ENCODE measurements at places on chromosomes 1 and 21.

GRCh38 chr1:166136699-166137401 lies 30.0 kb downstream of the FAM78B start:
- DNase-seq, result no peak

DNA sequence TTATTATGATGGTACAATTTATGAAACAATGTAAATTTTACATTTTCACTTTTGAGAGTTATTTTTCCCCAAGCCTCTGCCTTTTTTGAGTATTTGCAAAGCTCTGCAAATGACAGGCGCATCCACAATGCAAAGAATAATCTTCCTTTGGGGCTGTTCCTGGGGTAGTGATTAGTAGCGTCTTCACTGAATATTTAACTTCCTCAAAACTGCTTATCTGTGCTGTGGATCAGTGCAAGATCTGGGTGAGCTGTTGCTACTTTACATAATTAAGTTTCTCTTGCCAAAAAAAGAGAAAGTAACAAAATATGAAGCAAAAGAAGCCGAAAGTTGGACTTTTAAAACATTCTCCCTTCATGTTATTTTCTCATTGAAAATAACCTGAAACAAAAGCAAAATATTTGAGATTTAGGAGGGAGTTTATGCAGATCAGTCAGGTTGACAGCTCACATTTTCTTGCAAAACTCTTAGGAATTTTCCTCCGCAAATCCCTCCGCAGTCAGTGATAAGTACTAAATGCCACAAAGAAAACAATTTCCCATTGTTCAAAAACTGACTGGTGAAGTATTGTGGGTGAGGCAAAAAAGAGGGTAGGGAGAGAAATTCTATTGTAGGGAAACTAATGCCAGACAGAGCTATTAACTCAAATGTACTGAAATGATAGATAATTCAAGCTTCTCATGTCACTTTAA lies 276.4 kb upstream of the B3GALT2 start:
- no peak for DNase-seq

DNA sequence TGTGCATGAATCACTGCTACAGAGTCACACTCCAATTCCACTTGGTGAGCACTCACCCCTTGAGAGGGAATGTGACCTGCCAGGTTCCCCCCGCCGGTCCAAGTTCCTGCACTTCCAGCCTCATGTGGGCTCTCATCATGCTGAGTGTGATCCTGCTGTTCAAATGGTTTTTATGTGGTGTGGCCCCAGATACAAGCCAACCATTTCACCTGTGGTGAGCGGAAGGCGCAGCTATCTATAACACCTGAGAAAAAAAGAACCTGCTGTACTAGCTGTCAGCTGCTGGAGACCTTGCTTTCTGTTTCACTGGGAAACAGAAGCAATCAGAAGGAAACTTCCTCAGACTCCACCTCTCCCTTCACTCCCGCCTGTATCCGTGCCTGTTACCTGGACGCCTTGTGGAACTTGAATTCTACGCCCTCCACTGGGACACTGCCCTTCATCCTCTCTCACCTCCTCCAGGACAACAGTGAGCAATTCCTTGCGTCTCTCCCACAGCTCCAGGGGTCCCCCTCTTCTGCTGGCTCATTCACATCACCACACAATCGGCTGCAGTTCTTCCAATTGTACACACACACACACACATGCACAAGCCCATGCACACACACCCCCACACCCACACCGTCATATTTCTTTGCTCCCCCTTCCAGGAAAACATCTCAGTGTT lies 64.4 kb upstream of the RPL11 start:
- no peak for DNase-seq

DNA sequence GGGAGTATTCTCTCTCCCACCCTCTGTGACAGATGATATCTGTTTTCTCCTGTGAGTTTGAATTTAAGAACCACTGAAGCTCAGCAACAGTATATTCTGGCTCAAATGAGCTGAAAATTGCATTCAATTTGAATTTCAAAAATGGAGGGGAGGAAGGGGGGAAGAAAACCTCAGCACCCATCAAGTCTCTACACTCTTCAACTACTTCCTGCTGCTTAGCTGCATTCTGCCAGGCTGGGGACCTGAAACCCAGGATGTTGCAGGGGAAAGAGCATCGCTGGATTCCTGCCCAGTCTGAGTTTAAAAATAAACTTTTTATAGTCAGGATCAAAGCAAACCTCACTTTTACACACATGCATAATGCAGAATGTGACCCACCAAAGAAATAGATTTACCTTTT lies 214.3 kb upstream of the ESRRG start:
- DNase-seq, result no peak

- DNase-seq, result no peak
These were observed 134.5 kb downstream of the IER5 start for GRCh38 chr1:181222972-181223505.

DNA sequence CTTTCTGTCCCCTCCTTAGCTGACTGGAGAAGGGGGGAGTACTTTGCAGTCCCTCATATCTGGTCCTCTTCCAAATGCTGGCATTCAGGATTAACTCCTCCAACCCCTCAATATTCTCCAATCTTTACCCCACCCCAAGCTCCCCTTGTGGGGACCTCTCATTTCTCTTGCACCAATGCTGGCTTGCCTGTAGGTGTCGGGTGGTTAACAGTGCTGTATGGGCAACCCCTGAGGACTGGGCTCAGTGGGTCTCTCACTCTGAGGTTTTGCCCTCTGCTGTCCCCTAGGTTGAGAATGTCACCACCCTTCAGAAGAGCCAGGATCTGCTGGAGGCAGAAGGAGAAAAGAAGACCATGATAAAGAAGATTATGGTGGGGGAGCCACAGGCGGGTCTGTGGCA lies 27.0 kb downstream of the MROH7 start:
- DNase-seq, result no peak

DNA sequence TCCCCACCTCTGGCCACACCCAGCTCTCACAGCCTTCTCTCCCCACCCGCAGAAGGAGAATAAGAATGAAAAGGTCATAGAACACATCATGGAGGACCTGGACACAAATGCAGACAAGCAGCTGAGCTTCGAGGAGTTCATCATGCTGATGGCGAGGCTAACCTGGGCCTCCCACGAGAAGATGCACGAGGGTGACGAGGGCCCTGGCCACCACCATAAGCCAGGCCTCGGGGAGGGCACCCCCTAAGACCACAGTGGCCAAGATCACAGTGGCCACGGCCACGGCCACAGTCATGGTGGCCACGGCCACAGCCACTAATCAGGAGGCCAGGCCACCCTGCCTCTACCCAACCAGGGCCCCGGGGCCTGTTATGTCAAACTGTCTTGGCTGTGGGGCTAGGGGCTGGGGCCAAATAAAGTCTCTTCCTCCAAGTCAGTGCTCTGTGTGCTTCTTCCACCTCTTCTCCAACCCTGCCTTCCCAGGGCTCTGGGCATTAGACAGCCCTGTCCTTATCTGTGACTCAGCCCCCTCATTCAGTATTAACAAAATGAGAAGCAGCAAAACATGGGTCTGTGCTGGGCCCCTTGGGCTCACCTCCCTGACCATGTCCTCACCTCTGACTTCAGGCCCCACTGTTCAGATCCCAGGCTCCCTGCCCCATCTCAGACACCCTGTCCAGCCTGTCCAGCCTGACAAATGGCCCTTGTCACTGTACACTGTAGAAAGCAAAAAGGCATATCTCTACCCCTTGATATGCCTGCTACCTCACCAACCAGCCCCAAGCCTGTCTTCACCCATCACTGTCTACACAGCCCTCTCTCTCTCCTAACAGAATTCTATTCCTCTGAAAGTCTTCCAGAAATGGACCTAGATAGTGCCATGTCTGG lies 3.2 kb downstream of the S100A9 start:
- DNase-seq, result no peak

GRCh38 chr1:19754482-19754881 lies 45.2 kb downstream of the TMCO4 start:
- no peak for DNase-seq

GRCh38 chr1:198893763-198894444 lies 255.1 kb downstream of the PTPRC start:
- no peak for DNase-seq

DNA sequence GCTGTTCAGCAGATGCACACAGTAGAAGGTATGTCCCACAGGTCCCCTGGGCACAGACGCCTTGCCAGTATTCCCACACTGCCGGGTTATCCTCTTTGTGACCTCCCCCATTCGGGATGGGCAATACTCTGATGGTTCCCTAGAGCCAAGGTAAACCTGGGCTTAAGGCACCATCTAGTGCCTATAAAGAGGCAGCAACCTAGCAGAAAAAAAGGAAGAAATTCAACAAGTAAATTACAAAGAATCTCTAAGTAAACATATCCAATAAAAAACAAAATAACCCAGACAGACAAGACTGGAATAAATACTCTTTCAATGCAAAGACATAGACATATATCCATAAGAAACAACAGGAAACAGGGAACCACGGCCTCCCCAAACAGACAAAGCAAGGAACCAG lies 39.4 kb downstream of the HSF2BP start:
- no peak for DNase-seq

DNA sequence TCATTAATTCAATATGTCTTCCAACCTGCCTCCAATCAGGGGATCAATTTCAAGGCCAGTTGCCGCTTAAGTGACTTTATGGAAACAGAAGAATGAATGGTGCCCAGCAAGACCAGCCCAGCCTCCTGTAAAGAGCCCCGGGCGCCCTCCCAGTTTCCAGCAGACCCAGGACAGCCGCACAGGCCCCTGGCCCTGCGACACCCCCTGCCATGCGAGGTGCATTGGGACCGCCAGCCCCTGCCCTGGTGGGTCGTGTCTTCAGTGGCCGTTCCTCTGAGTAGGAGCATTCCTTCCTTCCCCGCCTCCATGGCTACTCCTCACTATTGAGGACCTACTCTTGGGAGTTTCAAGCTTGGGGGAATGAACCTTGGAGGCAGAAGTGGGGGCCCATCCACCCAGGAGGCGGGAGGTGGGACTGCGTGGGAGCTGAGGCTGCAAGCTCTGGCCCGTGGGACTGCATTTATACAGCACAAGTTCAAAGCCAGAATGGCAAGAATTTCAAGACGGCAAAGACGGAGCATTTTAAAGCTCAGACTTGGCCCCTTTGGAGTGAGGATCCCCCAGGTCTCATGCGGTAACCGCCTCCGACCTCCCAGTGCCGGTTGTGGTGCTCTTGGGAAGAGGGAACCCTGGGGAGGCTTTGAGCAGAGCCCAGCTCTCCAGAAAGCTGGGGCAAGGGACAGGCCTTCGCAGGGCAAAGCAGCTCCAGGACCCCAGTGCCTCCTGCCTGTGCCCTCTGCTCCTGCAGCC lies 73.1 kb upstream of the ACTRT2 start:
- no peak for DNase-seq

DNA sequence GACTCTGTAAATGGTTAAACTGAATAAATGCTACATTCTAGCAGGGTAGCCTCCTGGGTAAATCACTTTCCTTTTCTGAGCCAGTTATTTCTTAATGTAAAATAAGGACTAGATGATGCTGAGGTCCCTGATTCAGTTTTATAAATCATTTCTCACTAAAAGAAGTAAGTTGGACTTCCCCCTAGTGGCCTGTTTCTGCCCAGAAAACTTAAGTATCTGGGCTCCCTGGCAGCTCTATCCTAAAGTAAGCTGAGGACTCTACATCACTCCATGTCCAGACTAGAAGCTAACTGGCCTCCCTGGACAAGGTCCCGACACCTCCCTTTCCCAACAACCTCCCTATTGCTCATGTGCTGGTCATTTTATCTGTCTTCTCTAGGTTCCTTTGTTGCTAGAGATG lies 3.0 kb downstream of the GPN2 start:
- DNase-seq, result no peak

- DNase-seq, result no peak
These were observed 5.9 kb downstream of the ADARB1 start for GRCh38 chr21:45080232-45080631.

DNA sequence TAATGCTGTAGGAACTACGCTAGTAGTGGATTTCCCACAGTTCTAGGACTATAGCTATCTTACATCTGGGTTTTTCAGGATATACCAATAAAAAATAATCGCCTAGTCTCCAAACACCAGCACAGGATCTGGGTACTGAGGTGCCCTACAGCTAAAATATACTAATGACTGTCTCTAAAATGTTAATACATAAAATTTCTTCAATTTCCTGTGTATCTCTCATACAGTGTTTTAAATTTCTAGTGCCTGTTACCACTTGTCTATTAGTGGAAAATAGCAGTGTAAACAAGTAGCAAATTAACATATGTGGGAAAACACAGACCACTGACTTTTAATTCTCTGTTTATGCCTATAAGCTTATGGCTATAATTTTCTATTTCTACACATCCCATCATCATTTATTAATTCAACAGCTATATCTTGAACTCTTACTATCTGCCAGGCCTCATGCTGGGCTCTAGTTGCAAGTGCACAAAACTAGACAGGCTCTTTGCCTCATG lies 16.1 kb upstream of the PTPN14 start:
- DNase-seq, result no peak

DNA sequence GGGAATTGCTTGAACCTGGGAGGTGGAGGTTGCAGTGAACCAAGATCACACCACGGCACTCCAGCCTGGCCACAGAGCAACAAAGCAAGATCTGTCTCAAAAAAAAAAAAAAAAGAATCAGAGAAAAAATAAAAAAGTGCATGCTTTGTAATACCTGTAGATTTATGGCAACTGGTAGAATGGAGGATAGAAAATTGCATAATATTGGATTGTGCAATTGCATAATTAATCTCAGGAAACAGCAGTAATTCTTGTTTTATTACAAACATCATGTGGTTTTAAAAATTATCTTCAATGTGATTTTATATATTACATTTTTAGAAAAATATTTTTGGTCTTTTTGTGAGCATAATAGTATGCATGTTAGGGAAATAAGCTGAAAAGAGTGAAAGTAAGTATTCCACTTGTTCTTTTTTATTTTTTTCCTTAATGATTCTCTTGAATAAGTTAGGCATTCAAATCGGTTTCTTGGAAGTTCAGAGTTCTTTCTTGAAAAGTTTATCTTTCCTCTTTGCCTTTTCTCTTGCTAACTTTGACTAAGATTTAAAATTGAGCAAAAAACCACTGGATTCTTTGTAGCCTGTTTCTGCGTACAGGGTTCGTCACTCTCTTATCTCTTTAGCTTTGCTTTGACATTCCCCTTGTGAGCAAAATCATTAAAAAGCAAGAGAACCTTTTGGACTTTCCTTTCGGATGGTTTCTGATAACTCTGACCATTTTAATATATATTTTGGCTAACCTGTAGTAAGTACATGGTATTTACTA lies 127.5 kb upstream of the ADAMTS5 start:
- DNase-seq, result no peak

DNA sequence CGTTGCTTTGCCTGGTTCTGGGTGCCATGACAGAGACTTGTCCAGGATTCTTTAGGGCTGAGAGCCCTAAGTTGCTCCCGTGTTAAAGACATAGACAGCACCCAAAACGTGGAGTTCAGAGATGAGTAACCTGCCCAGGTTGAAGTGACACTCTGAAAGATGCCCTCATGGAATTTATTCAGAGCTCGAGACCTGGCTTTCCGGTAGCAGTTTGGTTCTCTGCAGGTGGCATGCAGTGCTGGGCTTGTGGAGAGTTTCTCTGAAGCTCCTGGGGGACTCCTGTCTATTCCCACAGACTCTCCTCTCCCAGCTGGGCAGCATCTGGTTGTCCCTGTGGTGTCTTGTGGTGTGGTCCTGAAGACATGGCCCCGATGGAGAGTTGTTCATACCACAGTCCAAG lies 241.0 kb downstream of the RHOU start:
- DNase-seq, result no peak

- no peak for DNase-seq
These were observed 3.9 kb upstream of the PUM1 start for GRCh38 chr1:31069392-31069791.

GRCh38 chr1:114159941-114160340 lies 6.3 kb upstream of the SYT6 start:
- DNase-seq, result no peak

Measured in GM04504 (cell line).